Psoas muscle (tissue), 8 donors: ENCODE measurements at places on chromosomes 11 and 22. TPM values are rescaled to one million over a fixed set of nuclear protein-coding genes. Genes with fewer than 3 reads are reported as not detected.

- H3K27ac ChIP-seq: no peak overlapping the region
- no peak overlapping the region for H3K4me3 ChIP-seq
- DNase-seq: no peak
- no peaks in the 10 kb centered on the region for H3K27me3 ChIP-seq
- peaks cover 4% of the 10 kb centered on the region for H3K4me1 ChIP-seq
- no peaks in the 10 kb centered on the region for H3K36me3 ChIP-seq
Measured at GRCh38 chr11:118430956-118431355, 5.3 kb upstream of the KMT2A start.

GRCh38 chr11:8103909-8104308 is 22.9 kb downstream of the TUB start:
- DNase-seq: no peak
- H3K4me1 ChIP-seq: peaks cover 21% of the 10 kb centered on the region
- no peak overlapping the region for H3K4me3 ChIP-seq
- no peak overlapping the region for H3K27ac ChIP-seq
- H3K36me3 ChIP-seq: no peaks in the 10 kb centered on the region

GRCh38 chr11:134640536-134640935 is 228.5 kb upstream of the B3GAT1 start:
- H3K27me3 ChIP-seq: no peaks in the 10 kb centered on the region
- no peaks in the 10 kb centered on the region for H3K36me3 ChIP-seq
- H3K27ac ChIP-seq: no peak overlapping the region
- no peaks in the 10 kb centered on the region for H3K4me1 ChIP-seq
- no peak overlapping the region for H3K4me3 ChIP-seq
- DNase-seq: no peak

DNA sequence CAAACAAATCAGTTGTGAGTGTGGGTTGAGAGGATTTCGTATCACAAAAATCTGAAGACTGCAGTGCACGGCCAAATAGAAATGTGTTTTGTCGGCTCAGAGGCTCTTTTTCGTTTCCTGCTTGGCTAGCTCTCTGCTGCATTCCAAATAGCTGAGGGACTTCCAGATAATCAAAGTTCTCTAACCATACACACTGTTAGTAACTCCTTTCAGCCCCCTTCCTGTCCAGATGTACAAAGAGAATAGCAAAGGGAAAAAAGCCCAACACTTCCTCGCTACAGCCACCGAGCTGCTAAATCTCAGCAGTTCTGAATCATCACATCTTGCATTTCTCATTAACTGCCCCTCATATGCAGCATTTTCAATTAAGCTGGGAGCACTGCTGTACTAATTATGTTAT is 203.1 kb downstream of the TENM4 start:
- no peak overlapping the region for H3K4me3 ChIP-seq
- DNase-seq: no peak
- H3K36me3 ChIP-seq: no peaks in the 10 kb centered on the region
- no peaks in the 10 kb centered on the region for H3K4me1 ChIP-seq

DNA sequence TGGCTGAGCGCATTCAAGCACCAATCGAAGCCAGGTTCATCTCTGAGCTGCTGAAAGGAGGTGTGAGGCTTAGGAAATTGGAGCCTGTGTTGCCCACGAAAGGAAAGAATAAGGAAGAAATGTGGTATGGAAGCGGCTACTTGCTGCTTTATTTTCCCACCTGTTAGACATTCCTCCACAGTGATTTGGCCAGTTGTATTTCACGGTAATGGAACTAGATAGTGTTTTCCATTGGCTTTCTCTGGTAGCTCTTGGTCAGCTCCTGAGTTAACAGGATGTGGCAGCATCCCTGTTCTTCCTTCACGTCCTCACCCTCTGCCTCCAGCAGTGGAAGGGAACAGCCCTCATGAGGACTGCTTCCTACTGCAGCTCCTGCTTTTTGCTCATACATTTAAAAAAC is 44.7 kb downstream of the BID start:
- DNase-seq: no peak
- no peaks in the 10 kb centered on the region for H3K27me3 ChIP-seq
- peaks cover 82% of the 10 kb centered on the region for H3K36me3 ChIP-seq
- peaks cover 11% of the 10 kb centered on the region for H3K4me1 ChIP-seq

GRCh38 chr22:24408630-24409029 is 18.8 kb upstream of the ADORA2A start:
- peaks cover 4% of the 10 kb centered on the region for H3K4me1 ChIP-seq
- no peaks in the 10 kb centered on the region for H3K27me3 ChIP-seq
- peak; percentile 45 for DNase-seq
- no peak overlapping the region for H3K27ac ChIP-seq
- no peaks in the 10 kb centered on the region for H3K36me3 ChIP-seq

GRCh38 chr22:28016781-28017557 is 97.9 kb upstream of the PITPNB start:
- no peaks in the 10 kb centered on the region for H3K36me3 ChIP-seq
- H3K27ac ChIP-seq: no peak overlapping the region
- peak; percentile 24 for DNase-seq
- peaks cover 33% of the 10 kb centered on the region for H3K4me1 ChIP-seq
- no peaks in the 10 kb centered on the region for H3K27me3 ChIP-seq

- no peak overlapping the region for H3K4me3 ChIP-seq
- no peaks in the 10 kb centered on the region for H3K27me3 ChIP-seq
- H3K27ac ChIP-seq: no peak overlapping the region
- DNase-seq: no peak
Measured at GRCh38 chr11:94546886-94547285, 3.2 kb downstream of the FUT4 start.

- H3K36me3 ChIP-seq: no peaks in the 10 kb centered on the region
- H3K27me3 ChIP-seq: no peaks in the 10 kb centered on the region
- no peak overlapping the region for H3K4me3 ChIP-seq
- H3K4me1 ChIP-seq: no peaks in the 10 kb centered on the region
- DNase-seq: no peak
Measured at GRCh38 chr11:37947821-37948220, 1349.8 kb upstream of the RAG2 start.

- no peak overlapping the region for H3K4me3 ChIP-seq
- DNase-seq: no peak
- H3K27ac ChIP-seq: no peak overlapping the region
Measured at GRCh38 chr11:35615921-35616900, 2.0 kb upstream of the FJX1 start.

- H3K4me1 ChIP-seq: peaks cover 37% of the 10 kb centered on the region
- no peaks in the 10 kb centered on the region for H3K36me3 ChIP-seq
- H3K27me3 ChIP-seq: no peaks in the 10 kb centered on the region
- no peak overlapping the region for H3K4me3 ChIP-seq
- peak overlapping the region; percentile 20 for H3K27ac ChIP-seq
- no peak for DNase-seq
Measured at GRCh38 chr11:36010010-36010740, 66.3 kb downstream of the LDLRAD3 start.

GRCh38 chr11:105612771-105613170 is 2.9 kb downstream of the GRIA4 start:
- no peaks in the 10 kb centered on the region for H3K36me3 ChIP-seq
- DNase-seq: no peak
- no peak overlapping the region for H3K27ac ChIP-seq
- no peaks in the 10 kb centered on the region for H3K4me1 ChIP-seq
- peaks cover 4% of the 10 kb centered on the region for H3K27me3 ChIP-seq

DNA sequence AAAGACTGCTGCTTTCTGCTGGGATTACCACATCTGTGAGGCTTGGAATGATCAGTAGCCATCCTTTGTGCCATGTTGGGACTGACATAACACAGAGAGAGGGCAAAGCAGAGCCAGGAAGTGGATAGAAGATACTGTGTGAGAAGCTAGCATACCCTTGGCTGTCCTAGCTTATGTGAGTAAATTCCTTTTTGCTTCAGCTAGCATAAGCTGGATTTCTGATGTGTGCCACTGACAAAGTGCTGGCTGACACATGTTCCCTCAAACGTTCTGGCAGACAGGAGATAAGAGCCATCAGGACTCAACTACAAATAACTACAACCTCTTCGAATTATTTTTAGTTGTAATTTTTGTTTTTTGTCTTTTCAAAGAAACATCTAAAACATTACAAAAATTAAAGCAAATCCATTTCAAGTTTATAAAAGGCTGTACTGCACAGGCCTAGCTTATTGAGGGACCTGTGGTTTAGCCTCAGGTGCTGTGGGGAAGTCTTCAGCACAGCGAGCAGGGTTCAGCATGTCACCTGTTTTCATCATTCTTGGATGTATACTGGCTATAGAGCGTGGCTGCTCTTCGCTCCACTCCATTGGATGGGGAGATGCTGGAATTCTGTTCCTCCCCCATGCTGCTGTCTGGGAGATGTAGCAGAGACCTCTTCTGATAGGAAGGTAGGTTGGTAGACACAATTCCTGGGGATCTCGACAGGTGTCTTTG is 120.9 kb downstream of the SWAP70 start:
- H3K4me3 ChIP-seq: no peak overlapping the region
- peak overlapping the region; percentile 46 for H3K27ac ChIP-seq
- H3K4me1 ChIP-seq: peaks cover 23% of the 10 kb centered on the region
- no peak for DNase-seq

DNA sequence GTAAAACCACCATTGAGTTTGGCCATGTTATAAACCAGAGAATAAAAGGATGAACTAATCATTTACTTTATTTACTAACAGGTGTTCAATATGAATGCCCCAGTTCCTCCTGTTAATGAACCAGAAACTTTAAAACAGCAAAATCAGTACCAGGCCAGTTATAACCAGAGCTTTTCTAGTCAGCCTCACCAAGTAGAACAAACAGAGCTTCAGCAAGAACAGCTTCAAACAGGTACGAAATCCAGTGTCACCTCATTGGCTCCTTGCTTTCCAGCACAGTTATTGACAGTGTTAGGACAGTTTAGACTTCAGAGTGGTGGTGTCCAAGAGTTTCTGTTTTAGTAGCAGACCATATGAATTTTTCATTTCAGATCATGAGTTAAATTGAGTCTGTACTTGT is 13.6 kb upstream of the NAT10 start:
- peaks cover 7% of the 10 kb centered on the region for H3K36me3 ChIP-seq
- no peak overlapping the region for H3K27ac ChIP-seq
- no peaks in the 10 kb centered on the region for H3K27me3 ChIP-seq
- no peak for DNase-seq
- no peaks in the 10 kb centered on the region for H3K4me1 ChIP-seq

The GTF2H1 gene
- total RNA-seq: 14.5 TPM

The ZFPL1 gene
- total RNA-seq: 24.6 TPM

The CRYBA4 gene
- total RNA-seq: not detected

The CABP7 gene
- total RNA-seq: not detected

The CARNS1 gene
- total RNA-seq: 8.5 TPM

The MRPL23 gene
- total RNA-seq: 84.0 TPM

The GCAT gene
- 9.7 TPM for total RNA-seq

The GPHA2 gene
- total RNA-seq: not detected

The LARGE2 gene
- total RNA-seq: not detected
